Progenitor cell of endocrine pancreas (in vitro differentiated cells): ENCODE measurements at places on chromosomes 4 and X. TPM values are rescaled to one million over a fixed set of nuclear protein-coding genes. Genes with fewer than 3 reads are reported as not detected.

DNA sequence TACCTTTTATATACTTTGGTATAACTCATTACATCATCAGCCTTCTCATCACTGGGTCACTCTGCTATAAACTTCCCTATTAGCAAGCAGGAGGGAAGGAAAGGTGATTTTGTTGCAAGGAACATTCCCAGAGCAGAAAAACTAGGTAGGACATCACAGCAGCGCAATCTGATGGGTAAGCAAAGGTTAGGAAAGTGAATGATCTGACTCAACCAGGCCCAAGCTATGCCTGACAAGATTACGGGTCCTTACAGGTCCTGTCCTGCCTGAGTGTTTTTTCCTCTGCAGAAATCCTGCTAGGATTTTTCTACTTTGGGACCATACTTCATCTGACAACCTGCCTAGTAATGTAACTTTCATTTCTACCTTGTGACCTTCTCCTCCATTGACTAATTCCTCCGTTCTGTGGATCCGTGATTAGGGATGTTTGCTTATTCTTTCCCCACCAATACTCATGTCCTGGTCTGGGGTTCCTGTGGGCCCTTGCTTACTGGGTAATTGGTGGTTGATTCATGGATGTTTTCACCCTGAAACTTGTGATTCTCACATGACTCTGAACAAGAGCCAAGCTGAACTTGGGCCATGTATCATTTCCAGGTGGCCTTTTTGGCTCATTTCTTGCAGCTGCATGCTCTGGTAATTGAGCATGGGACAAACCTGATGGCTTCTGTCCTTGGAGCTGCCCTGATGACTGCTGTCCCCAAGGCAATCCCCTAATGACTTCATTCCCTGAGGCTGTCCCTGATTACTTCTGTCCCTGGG, 111.9 kb upstream of the KIT start:
- H3K4me1 ChIP-seq = peaks cover 27% of the 10 kb centered on the region
- H3K27me3 ChIP-seq = peaks cover 21% of the 10 kb centered on the region
- DNase-seq = no peak
- no peak overlapping the region for H3K4me3 ChIP-seq

DNA sequence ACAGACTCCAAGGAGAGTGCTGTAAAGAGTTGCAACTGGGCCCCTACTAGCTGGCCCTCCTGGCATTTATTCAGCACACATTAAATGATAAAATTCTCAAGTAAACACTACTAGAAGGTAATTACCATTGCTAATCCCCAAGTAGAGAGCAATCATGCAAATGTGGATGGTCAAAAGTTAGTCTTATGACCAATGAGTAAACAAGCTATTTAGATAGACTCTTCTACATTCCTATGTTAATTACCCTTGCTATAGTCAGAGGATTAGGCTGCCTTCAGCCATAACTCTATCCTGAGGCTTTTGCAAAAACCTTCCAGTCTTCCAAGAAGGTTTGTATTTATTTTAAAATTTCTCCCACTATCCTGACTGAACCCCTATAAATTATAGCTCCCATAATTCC, 28.3 kb upstream of the HPGD start:
- no peaks in the 10 kb centered on the region for H3K27me3 ChIP-seq
- no peak overlapping the region for H3K27ac ChIP-seq
- H3K4me1 ChIP-seq = no peaks in the 10 kb centered on the region
- H3K36me3 ChIP-seq = no peaks in the 10 kb centered on the region
- no peak for DNase-seq
- no peak overlapping the region for H3K4me3 ChIP-seq

DNA sequence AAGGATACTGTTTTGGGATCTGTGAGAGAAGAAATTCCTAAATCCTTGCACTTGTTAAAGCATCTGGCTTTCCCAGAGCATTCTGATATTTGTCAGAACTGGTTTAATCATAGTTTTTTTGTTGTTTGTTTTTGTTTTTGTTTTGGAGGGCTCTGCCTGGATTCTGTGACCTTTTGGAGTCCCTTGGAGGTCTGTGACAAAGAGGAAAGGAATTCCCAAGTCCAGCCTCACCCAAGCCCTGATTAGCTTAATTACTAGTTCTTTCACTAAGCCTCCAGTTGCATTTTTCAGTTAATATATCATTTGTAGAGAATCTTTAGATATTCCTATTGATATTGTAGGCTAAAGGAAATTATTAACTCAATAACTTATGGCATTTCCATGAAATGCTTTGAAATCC, 711 bp downstream of the ACE2 start:
- DNase-seq = no peak
- H3K4me1 ChIP-seq = peaks cover 6% of the 10 kb centered on the region
- H3K27me3 ChIP-seq = no peaks in the 10 kb centered on the region
- no peaks in the 10 kb centered on the region for H3K36me3 ChIP-seq
- no peak overlapping the region for H3K27ac ChIP-seq

DNA sequence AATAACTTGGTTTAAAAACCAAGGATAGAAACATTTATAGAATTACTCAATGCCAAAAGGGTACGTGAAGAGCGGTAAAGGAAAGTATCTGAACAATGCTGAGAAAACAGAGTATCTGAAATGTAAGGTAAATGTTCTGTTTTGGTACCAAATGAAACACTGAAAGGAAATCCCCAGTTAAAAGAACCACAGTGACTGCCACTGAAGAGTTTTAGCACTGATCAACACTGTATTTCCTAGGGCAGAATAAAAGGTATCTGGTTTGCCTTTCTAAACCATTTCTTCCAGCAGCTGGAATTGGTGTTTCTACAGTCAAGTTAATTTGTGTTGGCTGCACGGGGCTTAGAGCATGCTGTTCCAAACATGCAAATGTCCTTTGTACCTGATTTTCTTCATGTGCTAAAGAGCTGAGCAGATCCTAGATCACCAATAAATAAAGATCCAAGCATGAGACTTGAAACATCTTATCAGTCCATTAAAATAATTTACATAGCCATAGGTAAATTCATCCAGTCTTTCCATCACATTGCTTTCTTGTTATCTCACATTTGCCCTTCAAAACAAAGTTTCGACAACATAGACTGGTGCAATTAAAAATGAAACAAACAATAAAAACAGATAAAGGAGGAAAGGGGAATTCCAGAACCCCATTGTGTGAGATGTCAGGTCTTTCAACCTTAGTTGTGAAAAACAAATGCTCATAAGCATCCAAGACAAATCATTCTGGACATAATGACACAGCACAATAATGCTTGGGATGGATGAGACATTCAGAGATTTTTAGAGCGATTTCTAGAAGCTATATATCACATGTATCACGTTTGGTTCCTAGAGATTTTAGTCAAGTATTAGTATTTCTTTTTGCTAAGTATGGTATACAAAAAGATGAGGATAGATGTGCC, 38.6 kb downstream of the MFAP3L start:
- H3K36me3 ChIP-seq = peaks cover 2% of the 10 kb centered on the region
- no peak overlapping the region for H3K4me3 ChIP-seq
- DNase-seq = no peak
- H3K4me1 ChIP-seq = peaks cover 15% of the 10 kb centered on the region

DNA sequence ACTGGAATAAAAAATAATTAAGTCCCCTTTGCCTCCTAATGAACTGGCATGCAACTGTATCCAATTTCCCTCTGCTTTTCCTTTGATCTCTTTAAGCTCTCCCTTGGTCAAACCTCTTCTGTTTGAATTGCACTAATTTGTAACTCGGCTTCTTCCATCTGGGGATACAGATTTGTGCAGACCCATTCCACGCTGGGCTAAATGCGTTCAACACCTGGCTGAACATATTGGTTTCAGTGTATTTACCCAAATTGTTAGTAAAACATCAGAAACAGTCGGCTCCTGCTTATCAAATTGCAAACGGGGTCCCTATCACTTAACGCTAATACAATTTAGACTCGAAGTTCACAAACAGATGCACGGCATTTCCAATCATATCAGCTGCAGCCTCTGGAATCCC, 124.9 kb upstream of the TAPT1 start:
- peaks cover 8% of the 10 kb centered on the region for H3K4me1 ChIP-seq
- H3K4me3 ChIP-seq = no peak overlapping the region
- no peak for DNase-seq
- peaks cover 28% of the 10 kb centered on the region for H3K27me3 ChIP-seq

SCOC gene
- total RNA-seq = 95.6 and 97.2 TPM in 2 replicates

NDNF gene
- 0.34 and 0.67 TPM in 2 replicates for total RNA-seq
